ENCODE measurements at places on chromosomes 7 and 10.
A peak's percentile ranks its signal among the peaks of the same experiment; 100 is the strongest.

DNA sequence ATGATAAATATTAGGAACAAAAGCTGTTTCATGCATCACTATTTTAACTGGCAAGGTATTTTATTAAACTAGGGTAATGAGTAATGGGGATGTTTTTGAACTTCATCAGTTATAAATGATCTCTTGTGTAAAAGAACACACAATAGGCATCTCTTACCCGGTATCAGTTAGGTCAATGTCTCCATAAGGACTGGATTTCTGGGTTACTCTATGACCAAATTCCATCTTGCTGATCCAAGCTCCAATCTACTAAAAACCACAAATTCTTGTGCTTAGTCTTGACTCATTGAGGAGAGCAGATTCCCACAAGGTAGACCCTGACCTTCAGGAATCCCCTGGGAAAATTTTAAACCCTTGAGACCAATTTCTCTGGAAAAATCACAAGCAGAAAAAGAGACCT is 1167.7 kb downstream of the XPNPEP1 start:
- DNase-seq = no peak

GRCh38 chr7:50651271-50651989 is 86.2 kb upstream of the DDC start:
- no peak for DNase-seq

DNA sequence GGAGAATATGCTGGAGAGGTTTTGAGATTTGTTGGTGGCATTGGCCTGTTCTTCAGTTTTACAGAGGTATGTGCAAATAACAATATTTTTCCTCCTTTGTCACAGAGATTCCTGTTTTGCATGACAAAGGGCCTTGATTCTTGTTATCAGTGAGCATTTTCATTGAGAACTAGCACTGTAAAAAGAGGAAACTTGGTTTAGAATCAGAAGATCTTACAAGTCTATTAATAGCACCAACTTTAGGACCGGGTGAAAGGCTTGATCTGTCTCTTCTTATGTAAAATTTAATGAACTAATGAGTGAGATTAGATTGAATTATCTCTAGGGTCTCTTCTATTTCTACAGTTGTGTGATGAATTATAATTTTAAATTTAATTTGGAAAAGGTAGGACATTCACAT is 25.5 kb downstream of the TSPAN13 start:
- DNase-seq = no peak

- DNase-seq = peak; percentile 9
Measured at GRCh38 chr10:50362547-50363125, 111.3 kb upstream of the ASAH2 start.

- DNase-seq = no peak
Measured at GRCh38 chr7:45626441-45627430, 52.6 kb downstream of the ADCY1 start.

DNA sequence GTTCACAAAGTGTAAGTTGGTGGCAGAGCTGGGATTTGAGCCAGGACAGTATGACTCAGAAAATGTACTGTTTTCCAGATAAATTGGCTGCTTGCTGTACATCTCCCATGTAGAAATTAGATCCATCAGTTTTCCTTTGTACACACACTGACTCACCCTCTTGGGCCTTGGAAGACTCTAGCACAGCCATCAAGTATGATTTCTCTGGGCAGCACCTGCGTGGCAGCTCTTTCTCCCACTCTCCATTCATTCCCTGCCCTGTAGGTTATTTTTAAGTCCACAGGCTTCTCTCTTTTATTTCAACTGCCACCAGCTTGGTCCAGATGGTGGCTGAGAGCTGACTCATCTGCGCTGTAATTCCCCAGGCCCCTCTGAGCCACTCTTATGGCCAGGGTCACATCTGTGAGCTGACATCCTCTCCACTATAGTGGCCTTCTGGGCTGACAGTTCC is 28.3 kb upstream of the SDK1 start:
- peak; percentile 71 for DNase-seq

GRCh38 chr7:22989643-22990587 is 24.0 kb downstream of the HYCC1 start:
- no peak for DNase-seq

DNA sequence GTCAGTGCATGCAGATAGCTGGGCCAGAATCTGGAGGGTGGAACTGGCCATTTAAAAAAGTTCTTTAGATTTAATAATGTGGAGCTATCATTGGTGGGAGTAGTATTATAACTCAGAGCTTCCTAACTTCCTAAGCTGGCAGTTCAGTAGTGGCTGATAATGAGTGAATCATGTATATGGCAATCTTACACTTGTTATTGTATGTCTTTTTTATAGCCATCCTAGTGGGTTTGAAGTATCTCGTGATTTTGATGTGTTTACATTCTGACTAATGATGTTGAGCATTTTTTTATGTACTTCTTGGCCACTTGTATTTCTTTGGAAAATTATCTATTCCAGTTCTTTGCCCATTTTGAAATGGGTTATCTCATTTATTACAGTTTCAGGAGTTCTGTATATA is 15.4 kb downstream of the TFAM start:
- DNase-seq = no peak

DNA sequence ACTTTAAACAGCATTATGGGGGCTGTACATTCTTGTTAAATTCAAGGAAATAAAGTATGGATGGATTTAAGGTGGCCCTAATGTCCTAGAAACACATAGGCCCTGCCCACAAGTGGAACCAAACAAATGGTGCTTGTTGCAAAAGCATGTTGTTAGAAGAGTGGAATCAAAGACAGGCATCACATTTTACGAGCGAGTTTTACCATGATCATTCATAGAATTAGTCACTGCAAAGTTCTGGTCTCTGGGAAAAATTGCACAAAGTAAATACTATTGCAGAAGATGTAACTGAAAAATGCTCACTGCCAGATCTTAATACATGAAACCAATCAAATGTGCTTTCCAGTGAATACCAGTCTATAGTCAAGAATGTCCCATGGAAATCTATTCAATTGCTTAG is 677.1 kb downstream of the PARD3 start:
- no peak for DNase-seq

GRCh38 chr7:41475801-41476459 is 227.0 kb downstream of the INHBA start:
- no peak for DNase-seq

GRCh38 chr7:35253710-35254495 is at the start of gene TBX20:
Gene TBX20 (minus strand): TSS chr7:35254100. CDS start chr7:35253620, 480 bp downstream.
- peak; percentile 86 for DNase-seq

- DNase-seq = no peak
Measured at GRCh38 chr7:114740941-114741340, 181.0 kb upstream of the MDFIC start.

- DNase-seq = no peak
Measured at GRCh38 chr10:422675-423074, 266.8 kb downstream of the DIP2C start.

DNA sequence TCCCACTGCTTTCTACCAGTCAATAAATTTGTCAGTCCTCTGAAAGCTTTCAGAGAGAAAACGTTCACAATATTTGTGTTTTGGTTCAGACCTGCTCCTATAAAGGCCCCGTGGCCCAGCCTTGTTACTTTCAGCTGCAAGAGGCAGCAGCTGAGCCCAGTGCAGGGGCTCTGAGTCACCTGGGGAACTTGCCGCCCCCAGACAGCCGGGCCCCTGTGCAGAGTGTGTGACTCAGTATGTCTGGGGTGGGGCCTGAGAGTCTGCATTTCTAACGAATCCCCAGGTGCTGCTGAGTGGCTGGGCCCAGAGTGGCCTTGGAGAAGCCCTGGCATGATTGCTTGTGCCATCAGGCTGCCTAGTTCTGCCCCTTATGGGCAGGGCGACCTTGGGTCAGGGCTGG is 303.5 kb downstream of the PAXIP1 start:
- peak; percentile 9 for DNase-seq

DNA sequence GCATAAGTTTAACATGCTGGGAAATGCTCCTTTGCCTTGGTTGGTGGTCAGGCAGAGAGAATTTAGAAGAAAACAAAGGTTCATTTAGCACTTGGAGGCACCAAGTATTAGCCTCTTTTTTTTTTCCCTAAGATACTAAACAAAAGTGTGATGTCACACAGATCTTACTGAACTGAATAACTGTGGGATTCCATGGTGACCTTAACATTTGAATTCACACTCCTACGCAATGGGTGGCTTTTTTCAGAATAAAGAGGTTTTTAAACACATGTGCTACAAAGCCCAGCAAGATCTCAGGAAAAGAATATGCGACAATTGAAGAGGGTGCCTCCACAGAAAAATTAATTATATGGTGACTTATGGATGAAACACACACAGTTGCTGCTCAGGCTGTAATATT is 133.4 kb upstream of the ABCB5 start:
- DNase-seq = no peak

DNA sequence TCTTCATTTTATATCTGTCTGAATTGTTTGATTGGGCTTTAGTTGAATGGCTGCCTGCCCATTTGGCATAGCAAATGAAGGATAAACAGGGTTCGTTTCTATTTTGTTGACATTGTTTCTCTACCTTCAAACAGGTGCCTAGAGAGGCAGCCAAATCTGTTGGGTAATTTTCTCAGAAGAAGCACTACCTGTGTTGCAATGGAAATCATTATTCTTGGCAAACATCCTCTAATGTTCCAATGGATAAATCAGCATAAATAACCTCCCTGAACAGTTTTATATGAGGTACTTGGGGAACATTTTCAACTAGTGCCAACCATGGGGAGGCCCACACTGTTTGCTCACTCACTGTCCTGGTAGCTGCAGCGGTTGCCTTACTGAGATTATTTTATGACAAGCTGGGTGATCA is 64.4 kb upstream of the PLPP4 start:
- no peak for DNase-seq

GRCh38 chr7:119802147-119802546 is 470.8 kb upstream of the KCND2 start:
- no peak for DNase-seq

- no peak for DNase-seq
Measured at GRCh38 chr7:140219672-140220524, 43.1 kb upstream of the KDM7A start.

- no peak for DNase-seq
Measured at GRCh38 chr10:86170255-86171108, 196.1 kb downstream of the GRID1 start.

- DNase-seq = no peak
Measured at GRCh38 chr7:33425929-33426678, 296.7 kb downstream of the BBS9 start.

DNA sequence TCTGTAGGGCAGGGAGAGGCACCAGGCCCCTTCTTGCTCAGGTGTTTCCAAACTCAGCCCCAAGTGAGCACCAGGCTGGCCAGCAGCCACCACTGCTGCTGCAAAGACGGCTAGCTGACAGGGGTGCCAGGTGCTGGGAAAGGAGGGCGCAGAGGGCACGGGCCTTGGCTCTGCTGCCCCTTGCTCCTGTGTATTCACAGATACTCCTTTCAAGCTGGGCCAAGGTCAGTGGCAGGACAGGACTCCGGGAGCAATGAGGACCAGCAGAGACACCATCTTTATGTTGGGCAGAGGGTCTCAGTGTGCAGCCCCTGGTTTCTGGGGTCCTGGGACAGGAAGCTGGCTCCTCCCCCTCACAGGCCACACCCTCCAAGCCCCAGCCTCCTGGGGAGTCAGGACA is 110.1 kb downstream of the SMURF1 start:
- no peak for DNase-seq

- DNase-seq = no peak
Measured at GRCh38 chr7:75950111-75950681, 35.2 kb downstream of the POR start.

DNA sequence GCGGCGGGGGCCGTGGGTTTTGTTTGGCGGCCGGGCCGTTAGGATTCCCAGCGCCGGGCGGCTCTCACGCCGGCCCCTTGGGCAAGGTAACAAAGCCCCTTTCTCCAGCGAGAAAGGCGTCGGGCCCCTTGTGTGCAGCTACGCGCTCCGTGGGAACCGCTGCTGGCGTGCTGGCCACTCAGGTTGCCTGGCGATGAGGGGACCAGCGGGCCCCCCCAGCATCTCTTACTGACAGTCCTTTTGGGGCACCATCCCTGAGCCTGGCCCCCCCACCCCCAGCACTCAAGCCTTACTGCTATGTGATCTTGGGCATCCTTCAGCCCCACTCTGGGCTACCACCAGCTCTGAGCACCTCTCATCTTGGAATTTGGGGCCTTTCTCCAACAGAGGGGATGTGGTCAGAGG is 1.8 kb downstream of the LFNG start:
- DNase-seq = no peak

DNA sequence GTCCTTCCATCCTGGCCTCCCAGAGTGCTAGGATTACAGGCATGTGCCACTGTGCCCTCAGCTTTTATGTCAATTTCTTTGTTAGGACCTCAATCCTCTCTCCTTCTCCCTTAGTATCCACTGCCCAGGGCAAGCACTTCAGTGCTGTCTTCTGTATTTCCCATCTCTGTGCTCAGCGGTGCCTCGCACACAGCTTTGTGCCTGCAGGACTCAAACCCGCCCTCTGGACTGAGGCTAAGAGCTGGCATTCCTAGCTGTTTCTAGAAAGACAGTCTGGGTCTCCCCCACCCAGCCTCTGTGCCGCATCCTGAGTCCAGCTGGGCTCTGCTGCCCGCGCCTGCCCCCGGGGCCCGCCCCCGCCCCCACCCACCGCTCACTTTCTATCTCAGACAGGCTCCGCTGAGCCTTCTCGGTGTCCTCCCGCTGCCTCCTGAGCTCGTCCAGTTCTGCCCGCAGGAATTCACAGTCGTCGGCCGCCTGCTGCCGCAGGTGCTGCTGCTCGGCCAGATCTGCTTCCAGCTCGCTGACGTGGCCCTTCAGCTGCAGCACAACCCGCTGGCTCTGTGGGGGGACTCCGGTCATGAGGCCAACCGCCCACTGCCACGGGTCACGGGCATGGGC is 67.3 kb downstream of the SPDYE5 start:
- DNase-seq = no peak

GRCh38 chr10:12484002-12484918 is 134.9 kb downstream of the CAMK1D start:
- DNase-seq = peak; percentile 64

- no peak for DNase-seq
Measured at GRCh38 chr10:69960988-69961880, 91.4 kb upstream of the MACROH2A2 start.

- no peak for DNase-seq
Measured at GRCh38 chr7:51262796-51263531, 53.6 kb downstream of the COBL start.

DNA sequence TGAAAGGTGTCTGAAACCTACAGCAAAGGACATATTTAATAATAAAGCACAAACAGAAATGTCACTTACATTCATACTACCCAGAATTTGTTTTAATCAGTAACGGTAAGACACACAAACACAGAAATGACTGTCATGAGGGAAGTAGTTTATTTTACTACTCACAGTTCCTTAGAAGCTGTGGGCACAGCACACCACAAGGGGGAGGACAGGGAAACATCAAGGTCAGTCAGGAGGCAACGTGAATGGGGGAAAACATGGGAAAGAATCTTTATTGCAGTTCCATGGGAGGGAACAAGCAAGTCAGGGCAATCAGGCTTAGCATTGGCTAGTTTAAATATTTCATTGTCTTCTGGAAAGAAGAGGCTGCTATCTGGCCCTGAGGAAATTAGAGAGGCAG is 123.8 kb upstream of the PDSS1 start:
- DNase-seq = no peak

GRCh38 chr10:92112462-92112861 is 178.4 kb downstream of the CPEB3 start:
- DNase-seq = no peak

DNA sequence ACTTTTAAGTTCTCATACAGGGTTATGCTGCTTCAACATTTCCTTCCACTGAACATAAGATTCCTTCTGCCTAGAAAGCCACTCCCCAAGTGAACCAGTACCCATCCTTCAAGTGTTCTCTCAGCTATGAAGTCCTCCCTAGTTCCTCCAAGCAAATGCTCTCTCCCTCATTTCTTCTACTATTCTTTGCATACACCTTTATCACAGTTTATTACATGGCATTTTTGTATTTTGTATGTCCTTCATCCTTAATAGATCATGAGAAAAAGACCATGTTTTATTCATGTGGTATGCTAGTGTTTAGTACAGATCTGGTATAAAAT is 1.9 kb downstream of the SYPL1 start:
- no peak for DNase-seq

Measured in MG63 (cell line).